ENCODE measurements at places on chromosomes 16 and 17.

DNA sequence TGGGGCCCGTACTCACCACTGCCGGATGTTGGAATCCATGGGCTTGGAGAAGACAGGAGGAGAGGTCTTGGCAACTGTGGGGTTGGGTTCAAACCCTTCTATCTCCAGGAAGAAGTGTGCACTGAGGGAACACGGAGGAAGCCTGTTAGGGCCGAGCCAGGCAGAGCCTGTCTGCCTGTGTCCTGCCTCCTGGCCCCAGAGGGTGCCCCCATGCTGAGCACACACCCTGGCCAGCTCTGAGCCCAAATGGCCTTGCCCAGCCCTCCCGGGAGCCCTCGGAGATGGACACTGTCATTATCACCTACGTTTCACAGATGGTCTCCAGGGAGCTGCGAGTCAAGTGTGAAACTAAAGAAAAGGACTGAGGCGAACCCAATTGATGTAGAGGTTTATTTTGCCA, 12.5 kb downstream of the TRPV3 start:
- no peak for DNase-seq

DNA sequence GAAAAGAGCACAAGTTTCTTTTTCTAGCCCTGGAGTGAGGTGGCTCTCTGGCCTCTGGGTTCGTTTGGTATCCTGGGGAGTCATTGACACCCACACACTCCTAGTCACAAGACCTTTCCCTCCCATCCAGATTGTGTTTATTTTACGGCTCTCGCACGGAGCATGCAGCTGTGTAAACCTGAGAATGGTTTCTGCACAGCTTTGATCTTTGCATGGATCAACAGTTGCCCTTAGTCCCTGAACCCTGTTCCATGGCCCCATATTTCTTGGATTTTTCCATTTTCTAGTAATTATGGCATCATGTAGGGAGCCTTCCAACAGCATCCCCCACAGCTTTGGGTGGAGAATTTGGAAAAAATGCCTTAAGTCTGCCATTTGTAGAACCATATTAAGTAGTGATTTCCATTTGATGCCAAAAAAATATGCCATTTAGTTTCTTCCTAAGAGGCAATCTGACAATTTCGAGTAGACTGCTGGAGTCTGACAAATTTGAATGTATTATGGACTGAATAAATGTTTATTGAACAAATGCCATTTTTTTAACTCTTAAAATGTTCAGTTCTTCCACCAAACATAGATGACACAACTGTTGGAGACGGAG, 197.7 kb downstream of the WWOX start:
- DNase-seq, result no peak

DNA sequence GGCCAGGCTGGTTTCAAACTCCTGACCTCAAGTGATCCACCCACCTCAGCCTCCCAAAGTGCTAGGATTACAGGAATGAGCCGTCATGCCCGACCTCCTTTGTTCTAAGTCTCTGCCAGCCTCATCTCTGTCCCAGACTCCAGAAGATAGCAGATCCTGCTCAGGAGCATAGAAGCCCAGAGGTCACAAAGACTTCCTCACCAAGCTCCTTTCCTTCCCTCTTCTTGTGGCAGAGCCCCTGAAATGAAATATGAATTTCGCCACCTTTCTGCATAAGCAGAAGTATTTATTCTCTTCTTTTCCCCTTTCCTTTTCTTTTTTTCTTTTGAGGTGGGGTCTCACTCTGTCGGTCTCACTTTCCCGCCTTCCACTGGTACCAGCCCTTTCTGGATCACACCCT, 11.5 kb upstream of the PIPOX start:
- no peak for DNase-seq

GRCh38 chr17:39863918-39864746, at the start of gene IKZF3:
Gene IKZF3 (minus strand): TSS chr17:39864312. CDS start chr17:39864126, 186 bp downstream.
- DNase-seq, result peak; percentile 71

DNA sequence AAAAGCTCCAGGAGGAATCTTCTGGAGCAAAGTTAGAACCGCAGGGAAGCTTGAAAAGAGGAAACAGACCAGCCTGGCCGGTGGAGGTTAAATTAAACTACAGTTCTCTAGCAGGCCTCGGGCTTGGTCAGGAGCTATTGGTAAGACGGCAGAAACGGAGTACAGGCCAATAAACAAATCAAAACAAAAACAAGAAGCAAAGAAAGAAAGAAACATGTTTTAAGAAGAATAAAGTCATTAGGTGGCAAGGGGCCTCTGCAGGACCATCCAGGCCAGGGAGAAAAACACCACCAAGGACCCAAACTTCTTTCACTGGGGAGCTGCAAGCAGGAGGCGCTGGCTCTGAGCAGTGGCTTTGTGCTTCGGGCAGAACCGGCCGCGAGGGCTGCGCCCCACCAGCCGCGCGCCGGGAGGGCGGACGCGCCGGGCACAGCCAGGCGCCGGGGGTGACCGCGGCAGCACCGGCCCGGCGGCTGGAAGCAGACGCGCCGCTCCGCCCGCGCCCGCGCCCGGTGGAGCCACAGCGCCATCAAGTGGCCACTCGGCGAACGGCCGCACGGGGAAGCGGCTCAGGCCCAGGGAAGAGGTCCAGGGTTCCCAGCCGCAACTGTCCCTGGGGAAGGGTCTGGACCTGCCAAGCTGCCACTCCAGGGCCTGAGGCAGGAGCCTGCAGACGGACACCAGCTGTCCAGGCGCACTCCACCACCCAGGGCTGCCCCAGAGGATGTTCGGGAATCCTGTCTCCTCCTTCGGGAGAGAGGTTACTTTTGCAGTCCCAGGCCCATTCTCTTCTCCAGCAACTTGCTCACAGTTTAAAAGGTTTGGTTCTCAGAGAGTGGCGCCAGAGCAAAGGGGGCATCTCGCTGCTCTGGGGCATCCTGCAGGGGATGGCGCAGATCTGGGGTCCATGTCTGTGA, 419.4 kb downstream of the SOX9 start:
- peak; percentile 64 for DNase-seq

GRCh38 chr17:67443931-67444595, 67.0 kb downstream of the PITPNC1 start:
- no peak for DNase-seq

GRCh38 chr16:10080051-10080772, 102.0 kb downstream of the GRIN2A start:
- peak; percentile 7 for DNase-seq

All from common myeloid progenitor, CD34-positive (primary cell).